ENCODE measurements at places on chromosomes 3 and 15.

DNA sequence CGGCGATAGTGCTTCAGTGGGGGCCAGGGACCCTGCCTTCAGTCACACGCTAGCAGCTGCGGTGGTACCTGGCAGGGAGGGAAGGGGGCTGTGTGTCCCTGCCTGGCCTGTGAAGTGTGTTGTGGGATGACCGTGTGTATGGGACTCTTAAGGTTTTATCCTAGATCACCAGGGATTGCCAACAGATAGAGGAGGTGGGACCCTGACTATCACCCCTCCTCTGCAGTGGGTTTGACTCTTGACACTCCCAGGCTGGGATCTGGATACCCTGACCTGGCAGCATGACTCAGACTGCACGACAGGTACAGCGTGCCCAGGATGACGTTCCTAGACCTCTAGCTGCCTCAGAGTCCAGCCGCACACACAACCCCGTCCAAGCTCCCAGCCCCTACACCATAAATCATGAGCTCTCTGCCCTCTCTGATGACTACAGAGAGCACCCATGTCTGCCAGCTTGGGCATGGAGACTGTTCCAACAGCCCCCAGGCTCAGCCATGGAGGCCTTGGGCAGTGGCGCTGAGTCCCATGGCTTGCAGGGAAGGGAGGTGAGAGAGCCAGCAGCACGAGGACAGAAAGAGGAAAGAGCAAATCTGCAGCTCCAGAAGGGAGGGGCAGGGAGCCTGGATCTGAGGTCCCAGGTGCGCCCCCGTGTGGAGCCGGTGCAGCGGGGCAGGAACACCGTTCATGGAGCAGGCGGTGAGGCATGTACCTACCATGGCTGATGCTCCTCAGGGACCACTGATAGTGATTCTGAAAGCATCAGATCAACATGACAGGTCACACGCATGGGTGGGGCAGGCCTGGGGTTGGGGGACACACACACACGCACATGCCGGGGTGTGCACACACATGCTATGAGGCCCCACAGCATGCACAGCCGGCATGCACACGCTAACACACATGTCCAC, 71.0 kb downstream of the ADAMTS7 start:
- peak; percentile 43 for DNase-seq

DNA sequence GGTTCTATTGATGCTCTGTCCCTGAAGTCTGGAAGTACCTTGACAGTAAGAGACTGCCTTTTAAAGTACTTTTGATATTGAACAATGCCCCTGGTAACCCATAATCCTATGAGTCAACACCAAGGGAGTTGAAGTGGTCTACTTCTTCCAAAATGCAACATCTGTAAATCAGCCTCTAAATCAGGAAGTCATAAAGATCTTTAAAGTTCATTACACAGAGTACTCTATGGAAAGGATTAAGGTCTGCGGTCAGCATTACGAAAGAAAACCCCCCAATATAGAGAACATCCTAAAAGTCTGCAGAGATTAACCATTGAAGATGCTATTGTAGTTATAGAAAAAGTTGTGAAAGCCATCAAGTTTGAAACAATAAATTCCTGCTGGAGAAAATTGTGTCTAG, 52.7 kb upstream of the CMC1 start:
- no peak for DNase-seq

- no peak for DNase-seq
Measured at GRCh38 chr3:143200001-143200924, 80.7 kb downstream of the CHST2 start.

- no peak for DNase-seq
Measured at GRCh38 chr15:27797765-27798164, 301.4 kb downstream of the OCA2 start.

- DNase-seq = no peak
Measured at GRCh38 chr15:65939901-65940617, 70.8 kb downstream of the RAB11A start.

- no peak for DNase-seq
Measured at GRCh38 chr15:58306591-58307312, 125.0 kb upstream of the LIPC start.

- peak; percentile 52 for DNase-seq
Measured at GRCh38 chr3:33883538-33883950, 85.1 kb downstream of the PDCD6IP start.

- DNase-seq = no peak
Measured at GRCh38 chr3:100518244-100518643, 25.8 kb downstream of the TMEM45A start.

DNA sequence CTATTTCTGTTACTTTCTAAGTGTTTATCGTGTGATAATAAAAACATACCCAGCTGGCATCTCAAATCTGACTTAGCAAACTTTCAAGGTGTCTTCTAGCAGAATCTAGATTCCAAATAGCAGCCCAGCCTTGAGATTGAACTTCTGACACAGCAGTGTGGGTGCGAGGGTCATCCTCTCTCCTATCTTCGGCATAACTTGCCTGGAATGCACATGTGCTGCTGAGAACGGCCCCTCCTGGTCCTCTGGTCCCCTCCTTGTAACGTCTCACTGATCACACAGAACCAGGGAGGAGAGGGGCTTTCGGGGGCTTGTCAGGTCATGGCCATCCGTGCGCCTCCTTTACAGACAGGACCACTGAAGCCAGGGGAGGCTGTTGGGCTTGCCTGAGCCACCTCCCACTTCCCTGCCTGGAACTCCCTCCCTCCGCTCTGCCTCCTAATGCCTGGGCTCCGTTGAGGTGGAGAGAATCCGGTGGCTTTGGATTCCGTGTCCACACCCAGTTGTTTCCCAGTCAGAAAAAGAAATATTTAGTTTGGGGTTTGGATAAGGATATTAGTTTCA, 344.4 kb upstream of the C2CD4B start:
- no peak for DNase-seq

GRCh38 chr3:24390169-24391130, 104.2 kb downstream of the THRB start:
- no peak for DNase-seq

- no peak for DNase-seq
Measured at GRCh38 chr3:65619451-65619881, 419.3 kb downstream of the MAGI1 start.

DNA sequence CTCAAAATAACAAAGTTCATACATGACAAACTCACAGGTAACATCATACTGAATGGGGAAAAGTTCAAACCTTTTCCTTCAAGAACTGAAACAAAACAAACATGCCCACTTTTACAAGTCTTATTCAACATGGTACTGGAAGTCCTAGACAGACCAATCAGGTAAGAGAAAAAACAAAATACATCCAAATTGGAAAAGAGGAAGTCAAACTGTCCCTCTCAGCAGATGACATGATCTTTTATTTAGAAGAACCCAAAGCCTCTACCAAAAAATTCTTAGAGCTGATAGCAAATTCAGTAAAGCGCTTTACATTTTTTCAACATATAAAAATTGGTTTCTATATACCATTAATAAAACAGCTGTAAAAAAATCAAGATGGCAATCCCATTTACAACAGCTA, 219.4 kb downstream of the STAG1 start:
- no peak for DNase-seq

DNA sequence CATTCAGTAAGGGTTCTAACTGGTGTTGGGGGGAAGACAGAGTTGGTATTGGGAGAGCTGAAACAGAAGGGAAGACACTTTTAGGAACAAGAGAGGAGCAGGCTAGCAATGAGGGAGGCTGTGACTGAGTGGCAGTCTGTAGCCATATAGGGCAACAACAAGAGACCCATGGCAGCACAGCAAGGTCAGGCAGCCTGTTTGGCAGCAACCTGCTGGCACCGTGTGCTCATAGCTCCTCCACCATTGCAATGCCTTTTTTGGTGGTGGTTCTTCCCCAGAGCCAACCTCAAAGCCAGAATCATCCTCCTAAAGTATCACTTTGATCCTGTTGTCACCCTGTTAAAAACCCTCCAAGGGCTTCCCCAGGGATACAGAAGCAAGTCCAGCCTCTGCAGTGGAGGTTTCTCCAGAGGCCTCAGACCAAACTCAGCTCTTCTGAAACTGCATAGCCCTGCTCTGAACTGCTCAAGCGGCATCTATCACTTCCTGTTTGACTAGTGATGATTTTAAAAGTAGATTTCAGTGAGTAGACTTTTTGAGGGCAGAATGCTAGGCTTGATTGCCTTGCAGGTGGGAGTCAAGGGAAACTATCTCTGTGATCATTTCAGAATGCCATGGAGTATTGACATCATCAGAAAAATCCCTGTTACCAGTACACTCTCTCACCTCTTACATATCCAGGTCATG, 176.9 kb downstream of the STAC start:
- no peak for DNase-seq

GRCh38 chr15:64527263-64527984, 67.0 kb downstream of the ZNF609 start:
- DNase-seq = no peak

DNA sequence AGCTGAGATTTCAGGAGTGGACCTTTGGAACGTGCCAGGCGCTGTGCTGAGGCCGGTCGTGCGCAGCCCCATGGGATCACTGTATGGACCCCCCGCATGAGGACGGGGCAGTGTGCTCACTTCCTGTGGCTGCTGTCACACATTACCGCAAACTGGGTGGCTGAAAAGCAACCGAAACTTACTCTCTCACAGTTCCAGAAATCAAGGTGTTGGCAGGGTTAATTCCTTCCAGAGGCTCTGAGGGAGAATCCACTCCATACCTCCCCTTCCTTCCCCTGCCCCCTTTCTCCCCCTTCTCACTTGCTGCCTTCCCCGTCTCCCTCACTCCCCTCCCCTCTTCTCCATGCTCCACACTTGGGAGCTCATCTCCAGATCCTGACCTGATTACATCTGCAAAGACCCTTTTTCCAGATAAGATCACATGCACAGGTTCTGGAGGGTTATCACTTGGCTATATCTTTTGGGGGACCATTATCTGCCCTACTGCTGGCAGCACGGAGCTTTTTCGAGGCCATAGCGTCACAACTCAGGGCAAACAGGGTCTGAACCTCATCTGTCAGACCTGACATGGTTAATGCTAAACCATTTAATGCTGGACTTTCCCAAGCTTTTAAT, 41.2 kb downstream of the KLF13 start:
- DNase-seq = no peak

DNA sequence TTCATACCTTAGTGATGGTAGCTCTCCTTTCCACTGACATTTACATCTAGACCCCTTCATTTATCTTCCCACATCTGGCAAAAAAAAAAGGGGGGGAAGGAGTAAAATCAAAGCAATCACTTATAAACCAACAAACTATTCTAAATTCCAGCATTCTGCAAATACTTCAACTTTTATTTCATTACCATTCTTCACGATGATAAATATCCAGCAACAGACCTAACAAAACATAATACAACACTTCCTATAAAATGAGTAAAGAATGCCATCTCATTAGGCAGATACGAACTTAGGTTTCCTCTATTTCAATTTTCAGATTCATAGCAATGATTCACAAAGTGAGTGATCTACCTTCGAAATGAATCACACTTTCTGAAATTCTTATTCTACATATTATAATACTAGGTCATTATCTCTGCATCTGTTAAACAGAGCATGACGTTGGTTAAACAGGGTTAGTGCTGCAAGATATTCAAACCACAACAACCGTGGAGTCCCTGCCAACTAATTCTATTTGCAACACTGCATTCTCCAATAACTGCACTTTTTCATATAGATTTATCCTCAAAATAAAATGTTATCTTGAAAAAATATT, at the start of gene LRRFIP2:
Gene LRRFIP2, minus strand, starts transcription at position 51 of the 595 bp plus-strand sequence. CDS start 25,599 bp downstream, outside the sequence.
- DNase-seq = peak; percentile 74

GRCh38 chr3:117454254-117454653, 744.7 kb downstream of the TUSC7 start:
- DNase-seq = no peak

- DNase-seq = no peak
Measured at GRCh38 chr3:37625051-37625450, 236.6 kb upstream of the CTDSPL start.

- no peak for DNase-seq
Measured at GRCh38 chr3:15399970-15400369, 27.4 kb downstream of the METTL6 start.

- DNase-seq = no peak
Measured at GRCh38 chr3:16460886-16461285, 52.6 kb downstream of the RFTN1 start.

DNA sequence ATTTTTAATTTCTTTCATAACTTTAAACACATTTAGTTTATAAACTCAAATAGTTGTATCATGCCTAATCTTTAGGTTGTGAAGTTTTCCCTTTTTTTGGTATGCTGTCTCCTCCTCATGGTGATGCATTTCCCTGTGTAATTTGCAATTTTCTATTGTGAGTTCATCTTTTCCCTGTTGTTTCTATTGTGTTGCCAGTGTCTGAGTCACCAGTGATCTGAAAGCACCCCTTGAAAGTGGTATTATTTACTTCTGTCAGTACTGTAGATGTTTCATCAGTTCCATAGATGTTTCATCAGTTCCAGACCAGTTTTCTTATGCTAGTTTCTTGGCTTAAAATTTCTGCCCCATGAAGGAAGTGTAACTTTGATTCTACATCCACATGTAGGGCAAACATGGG, 80.6 kb downstream of the OXSM start:
- DNase-seq = no peak

- DNase-seq = no peak
Measured at GRCh38 chr3:49606427-49606826, 52.1 kb downstream of the BSN start.

- DNase-seq = no peak
Measured at GRCh38 chr3:33363113-33363800, 76.9 kb downstream of the UBP1 start.

DNA sequence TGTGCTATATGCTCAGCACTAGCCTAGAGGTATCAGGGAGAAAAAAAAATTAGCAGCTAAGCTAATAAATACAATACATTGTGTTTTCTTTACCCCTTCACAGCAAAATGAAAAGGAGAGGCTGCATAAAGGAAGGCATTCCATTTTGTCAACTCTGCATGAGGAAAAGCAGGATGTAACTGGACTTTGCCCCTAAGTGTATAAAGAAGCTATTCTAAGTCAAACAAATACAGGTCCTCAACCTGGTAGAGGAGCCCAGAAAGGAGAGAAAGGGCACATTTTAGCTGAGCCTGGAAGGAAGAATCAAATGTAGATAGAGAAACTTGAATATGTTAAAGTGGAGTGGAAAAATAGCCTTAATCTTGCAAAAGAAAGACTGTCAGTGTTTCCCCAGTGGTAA, 89.0 kb upstream of the SPRED1 start:
- no peak for DNase-seq

DNA sequence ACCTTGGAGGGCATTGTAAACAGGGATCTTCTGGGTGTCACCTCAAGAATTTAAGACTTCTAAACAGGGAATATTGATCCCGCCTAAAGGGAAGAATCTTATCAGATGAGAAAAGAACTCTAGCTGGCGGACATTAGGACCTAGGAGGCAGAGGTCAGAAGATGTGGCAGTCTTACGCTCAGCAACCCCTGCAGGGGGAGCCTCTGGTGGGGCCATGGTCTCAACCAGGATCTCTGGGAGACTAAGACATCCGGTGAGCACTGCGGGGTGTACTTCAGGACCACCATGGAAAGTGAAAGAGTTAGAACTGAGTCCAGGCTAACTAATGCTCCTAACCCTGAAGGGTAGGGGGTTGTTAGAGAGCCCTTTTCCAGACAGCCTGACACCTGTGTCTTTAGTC, 295.2 kb downstream of the VGLL3 start:
- no peak for DNase-seq

GRCh38 chr15:52368402-52368801, 72.8 kb upstream of the MYO5C start:
- no peak for DNase-seq

GRCh38 chr3:161415506-161416231, 44.4 kb upstream of the SPTSSB start:
- no peak for DNase-seq

Measured in CD14-positive monocyte (primary cell).